LHCN-M2 (cell line): ENCODE measurements at places on chromosomes 16 and 17.

GRCh38 chr16:71249399-71249798, 18.9 kb upstream of the HYDIN start:
- no peak for DNase-seq

GRCh38 chr17:71111460-71111859, 942.1 kb downstream of the KCNJ2 start:
- DNase-seq = no peak

DNA sequence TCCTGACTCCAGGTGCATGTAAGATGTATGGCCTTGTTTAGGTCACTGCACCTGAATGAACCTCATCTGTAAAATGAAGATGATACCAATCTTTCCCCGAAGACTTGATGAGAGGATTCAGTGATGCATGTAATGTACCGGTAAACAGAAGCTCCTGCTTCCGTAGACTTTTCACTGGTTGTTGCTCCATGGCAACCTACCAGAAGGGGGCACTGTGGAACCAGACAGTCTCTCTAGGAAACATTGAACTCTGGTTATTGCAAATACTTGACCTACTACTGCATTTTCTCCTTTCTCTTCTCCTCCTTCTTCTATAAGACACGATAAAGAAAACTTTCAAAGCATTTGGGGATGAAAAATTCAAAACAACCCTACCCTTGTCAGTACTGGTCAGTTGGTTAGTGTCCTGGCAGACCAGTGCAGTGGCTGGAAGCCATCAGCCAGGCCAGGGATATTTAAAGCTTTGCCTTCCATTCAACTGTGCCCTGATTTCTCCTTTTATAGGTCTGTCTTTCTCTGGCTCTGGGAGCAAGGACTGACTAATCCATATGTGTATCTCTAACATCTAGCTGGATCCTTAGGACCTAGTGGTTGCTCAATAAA, 667.4 kb upstream of the SALL1 start:
- DNase-seq = peak; percentile 66

GRCh38 chr17:81044764-81045589, 10.0 kb downstream of the BAIAP2 start:
- DNase-seq = peak; percentile 83

GRCh38 chr17:48074322-48075081, 26.3 kb downstream of the NFE2L1 start:
- DNase-seq = peak; percentile 81

DNA sequence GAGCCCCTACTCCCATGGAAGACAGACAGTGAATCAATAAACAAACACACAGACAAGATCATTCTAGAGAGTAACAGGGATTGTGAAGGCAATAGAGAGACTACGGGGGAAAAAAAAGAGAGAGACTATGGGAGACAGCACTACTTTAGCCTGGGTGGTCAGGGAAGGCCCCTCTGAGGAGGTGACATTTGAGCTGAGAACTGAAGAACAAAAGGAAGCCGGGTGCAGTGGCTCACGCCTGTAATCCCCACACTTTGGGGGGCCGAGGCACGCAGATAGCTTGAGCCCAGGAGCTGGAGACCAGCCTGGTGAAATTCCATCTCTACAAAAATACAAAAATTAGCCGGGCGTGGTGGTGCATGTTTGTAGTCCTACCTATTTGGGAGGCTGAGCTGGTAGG, 29.2 kb downstream of the SALL1 start:
- no peak for DNase-seq

DNA sequence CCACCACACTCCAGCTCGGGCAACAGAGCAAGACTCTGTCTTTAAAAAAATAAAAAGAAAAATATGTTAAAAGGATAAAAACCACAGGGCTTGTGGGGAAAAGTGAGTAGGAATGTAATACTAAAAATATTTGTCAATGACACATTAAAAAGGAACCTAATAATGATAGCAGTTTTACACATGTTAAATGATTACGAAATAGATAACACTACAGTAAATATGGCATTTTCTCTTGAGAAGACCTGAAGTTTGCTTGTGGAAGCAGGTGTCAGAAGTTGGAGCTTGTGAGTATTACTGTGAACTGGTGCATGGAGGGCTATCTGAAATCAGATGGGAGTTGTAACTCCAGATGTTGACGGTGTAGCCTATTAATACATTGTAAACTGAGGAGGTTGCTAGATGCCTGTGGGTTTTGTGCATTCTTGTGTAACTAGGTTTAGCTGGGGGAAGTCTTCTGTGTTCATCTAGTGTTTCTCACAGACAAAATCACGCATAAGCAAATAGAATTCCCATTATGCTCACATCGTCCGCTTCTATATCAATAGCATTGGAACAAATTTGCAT, 44.2 kb upstream of the CLEC18A start:
- DNase-seq = peak; percentile 61

- DNase-seq = no peak
These were observed 97.2 kb downstream of the ZNF18 start for GRCh38 chr17:11900041-11900476.
